Activated CD4-positive, alpha-beta T cell treated with anti-CD3 and anti-CD28 coated beads, Interleukin-2, amount 50 U/mL, for 4 hours (primary cell): ENCODE measurements at places on chromosomes 13 and 19.

GRCh38 chr19:19594381-19594780 lies 24.1 kb downstream of the PBX4 start:
- peak; percentile 25 for DNase-seq

- DNase-seq = no peak
These were observed 13.4 kb downstream of the SERP2 start for GRCh38 chr13:44386913-44387556.

DNA sequence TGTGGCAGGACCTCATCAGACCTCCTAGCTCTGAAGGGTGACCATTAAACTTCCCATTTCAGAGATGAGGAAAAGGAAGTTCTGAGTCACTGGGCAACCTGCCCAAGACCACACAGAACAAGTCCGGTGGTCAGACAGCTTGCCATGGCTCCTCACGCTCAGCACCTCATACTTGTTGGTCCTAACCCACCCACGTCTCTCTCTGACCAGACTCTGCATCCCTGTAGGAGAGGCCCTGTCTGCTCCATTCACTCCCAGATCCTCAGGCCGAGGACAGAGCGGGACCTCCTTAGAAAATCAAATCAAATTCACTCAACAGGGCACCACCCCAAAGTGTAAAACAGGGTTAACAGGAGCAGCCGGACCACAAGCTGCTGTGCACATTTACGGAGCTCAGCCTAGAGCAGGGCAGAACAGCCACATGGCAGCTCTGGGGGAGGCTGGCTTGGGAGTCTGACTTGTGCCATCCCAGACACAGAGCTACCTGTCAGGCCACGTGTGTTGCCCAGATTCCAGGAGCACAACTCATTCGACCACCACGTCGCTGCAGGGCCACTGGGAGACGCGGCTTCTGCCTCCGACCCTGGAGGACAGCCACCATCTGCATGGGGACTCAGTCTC lies 1.7 kb downstream of the MIER2 start:
- DNase-seq = no peak

GRCh38 chr19:56076498-56076897 lies 44.6 kb downstream of the ZNF787 start:
- no peak for DNase-seq

DNA sequence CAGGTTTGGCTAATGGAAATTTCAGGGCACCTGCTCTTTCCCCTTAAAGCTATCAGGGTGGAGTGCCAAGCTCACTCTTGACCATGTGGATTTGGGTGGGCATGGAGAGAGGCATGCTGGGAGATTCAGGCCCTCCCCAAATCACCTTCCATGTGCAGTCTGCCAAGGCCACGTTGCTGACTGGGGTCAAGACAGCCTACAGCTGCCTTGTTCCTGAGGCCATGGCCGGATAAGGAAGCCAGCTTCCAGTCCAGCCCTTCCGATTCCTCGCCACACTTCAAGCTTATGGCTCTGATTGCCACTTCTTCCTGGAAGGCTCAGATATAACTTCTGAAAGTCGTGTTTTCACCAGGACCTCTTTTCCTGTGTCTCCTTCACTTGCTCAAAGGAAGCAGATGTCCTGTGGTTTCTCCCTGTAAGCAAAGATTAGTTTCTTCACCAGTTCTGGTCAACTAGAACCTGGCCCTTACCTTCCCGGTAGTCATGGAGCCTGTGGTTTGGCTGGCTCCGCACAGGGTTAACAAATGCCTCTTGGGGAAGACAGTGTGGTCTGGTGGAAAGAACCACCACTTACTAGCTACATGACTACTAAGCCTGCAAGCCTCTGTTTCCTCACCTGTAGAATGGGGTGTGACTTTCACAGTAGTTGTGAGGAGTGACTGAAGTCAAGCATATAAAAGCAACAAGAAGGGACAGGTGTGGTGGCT lies 16.1 kb upstream of the TPT1 start:
- no peak for DNase-seq

GRCh38 chr13:44221657-44222056 lies 152.0 kb upstream of the SERP2 start:
- no peak for DNase-seq

DNA sequence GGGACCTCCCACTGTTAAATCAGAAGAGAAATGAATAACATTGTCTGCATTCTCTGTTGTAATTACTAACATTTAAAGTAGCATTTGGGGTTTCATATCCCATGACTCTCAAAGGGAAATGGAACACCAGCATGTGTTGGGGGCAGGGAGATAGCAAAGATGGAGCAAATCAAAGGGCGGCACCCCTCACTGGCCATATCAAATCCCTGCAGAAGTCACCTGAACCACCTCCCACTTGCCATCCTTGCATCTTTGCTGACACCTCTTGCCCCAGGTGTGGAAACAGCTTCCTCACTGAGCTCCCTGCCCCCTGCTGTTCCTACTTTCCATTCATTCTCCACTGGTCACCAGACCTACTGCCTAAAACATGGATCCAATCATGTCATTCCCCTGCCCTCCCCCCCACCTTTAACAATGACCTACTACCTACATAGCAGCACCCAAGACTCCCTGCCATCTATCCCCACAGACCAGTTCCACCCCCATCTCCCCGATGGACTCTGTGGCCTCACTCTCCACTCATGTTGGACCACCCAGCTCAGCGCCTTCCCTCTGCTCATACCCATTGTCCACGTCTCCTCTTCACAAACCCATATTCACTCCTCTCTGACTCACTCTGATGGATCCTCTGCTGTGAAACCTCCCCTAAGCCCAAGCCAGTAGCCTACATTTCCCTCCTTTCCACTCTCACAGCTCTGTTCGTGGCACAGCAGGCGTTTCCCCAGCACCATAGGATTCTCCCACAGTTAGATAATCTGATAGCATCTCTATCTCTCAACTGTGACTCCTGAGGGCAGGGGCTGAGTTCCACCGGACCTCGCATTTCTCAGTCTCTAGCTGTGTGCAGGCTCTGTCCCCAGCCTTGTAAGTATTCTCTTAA lies 55.9 kb downstream of the DLEU7 start:
- no peak for DNase-seq

- DNase-seq = no peak
These were observed 133.5 kb upstream of the IRS2 start for GRCh38 chr13:109919715-109920375.

- DNase-seq = no peak
These were observed at the start of gene WTIP for GRCh38 chr19:34480971-34481841. TSS of gene WTIP (plus strand) at chr19:34481758. CDS start at chr19:34481975, 217 bp downstream.

GRCh38 chr19:52948025-52948770 lies 14.5 kb downstream of the ZNF816 start:
- DNase-seq = no peak

GRCh38 chr13:52345631-52346251 lies 60.2 kb downstream of the THSD1 start:
- DNase-seq = no peak

DNA sequence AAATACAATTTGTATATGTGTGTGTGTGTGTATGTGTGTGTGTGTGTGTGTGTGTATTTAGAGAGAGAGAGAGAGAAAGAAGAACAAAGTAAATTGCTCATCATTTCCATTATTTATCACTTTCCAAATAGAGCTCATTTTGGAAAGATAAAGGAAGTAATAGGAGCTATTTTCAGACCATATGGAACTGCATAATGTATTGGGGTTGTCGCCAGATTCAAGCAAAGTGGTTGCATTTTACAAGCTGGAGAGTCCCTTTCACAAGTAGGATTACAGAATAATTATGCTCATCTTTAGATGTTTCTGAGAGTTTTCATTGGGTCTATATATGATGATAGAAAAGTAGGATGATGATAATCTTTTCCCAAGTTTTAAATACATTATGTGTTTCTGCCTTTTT lies 842.7 kb upstream of the SLC10A2 start:
- no peak for DNase-seq

DNA sequence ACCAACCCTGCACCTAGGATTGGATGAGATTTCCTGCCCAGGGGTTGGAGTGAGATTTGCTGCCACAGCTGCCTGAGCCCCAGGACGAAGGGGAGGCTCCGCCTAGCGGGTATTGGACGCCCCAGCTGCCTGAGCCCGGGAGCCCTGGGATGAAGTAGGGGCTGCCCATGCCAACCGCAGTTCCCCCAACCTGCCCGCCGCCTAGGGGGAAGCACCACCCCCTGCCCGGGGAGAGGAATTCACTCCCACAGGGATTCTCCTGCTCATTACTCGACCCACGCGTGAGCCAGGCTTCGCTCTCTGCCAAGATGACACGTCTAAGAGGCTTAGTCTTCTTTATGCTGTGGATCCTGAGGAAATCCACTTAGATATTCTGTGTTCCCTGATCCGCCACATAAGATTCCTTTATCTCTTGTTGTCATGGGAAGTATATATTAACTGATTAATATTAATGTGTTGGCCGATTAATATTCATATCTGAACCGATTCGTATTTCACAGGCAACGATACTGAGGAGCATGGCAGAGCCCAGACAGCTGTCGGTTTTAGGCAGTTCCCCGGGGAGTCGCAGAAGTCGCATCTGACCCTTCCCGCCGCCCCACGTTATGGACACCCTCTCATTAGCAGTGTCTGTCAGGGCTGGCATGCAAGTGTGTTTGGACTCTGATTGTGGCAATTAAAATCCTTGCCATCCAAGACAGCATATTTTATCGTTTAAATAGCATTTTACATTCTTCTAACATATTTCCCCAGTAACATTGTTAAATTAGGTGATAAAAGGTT lies 44.5 kb upstream of the KCTD15 start:
- DNase-seq = no peak

DNA sequence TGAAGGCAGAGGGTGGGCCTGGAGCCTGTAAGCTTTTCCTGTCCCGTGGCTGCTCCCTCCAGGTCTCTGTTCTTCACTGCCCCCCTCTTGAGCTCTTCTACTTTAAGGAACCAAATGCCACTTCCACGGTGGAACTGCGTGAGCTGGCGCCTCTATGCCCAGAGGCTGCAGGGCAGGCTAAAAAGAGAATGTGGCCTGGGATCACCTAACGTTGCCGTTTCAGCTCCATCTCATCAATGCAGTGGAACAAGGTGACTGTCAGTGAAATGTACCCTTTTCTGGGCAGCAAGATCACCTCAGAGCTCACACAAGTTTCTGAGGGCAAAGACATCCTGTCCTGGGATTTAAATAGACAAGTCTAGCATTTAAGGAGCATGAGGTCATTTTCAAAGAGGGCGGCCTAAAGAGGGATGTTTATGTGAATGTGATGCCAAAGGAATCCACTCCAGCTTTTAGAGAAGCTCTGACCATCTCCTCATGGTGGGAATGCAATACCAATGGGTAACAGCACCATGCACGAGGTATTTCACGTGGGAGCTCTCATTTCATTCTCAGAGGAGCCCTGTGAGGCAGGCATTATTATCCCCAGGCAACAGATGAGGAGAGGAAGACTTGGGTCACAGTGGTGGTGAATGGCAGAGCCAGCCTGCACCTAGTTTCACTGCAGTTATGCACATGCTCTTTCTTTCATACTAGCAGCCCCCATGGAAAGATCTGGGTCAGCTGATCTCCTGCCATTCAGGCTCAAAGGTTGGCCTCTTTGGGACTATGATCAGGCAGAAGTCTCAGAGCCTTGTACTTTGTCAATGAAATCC lies 39.3 kb downstream of the RGCC start:
- DNase-seq = no peak

DNA sequence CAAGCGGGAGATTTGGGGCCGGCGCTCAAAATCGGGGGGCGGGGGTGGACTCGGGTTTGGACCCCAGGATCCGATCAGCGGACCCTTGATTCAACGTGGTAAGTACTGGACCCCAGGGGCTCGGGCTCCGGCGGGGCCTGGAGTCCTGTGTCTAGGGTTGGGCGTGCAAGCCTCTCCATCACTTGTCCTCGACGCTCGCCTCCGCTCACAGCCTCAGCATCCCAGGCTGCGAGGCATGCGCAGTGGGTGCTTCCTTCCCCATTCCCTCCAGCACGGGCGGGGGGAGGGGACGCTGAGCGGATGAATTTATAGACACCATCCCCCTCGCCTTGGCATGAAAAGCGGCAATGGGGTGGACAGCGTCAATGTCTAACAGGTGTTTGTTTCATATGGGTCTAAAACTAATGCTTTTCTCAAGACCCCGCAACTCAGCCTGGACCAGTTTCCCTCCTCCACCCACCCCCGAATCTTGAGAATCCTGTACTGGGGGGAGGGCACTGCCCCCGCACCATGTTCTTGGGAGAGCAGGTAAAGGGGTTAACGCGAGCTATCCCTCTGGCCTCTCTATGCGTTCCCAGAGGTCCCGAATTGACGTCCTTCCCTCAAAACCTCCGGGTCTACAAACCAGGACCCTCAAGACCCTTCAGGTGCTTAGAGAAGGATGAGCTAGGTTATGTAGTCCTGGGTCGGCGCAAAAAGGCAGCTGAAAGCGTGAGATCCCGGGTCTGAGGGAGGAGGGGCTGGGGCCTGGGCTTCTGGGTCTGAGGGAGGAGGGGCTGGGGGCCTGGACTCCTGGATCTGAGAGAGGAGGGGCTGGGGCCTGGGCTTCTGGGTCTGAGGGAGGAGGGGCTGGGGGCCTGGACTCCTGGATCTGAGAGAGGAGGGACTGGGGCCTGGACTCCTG lies 579 bp downstream of the CPT1C start:
- DNase-seq = no peak

- DNase-seq = no peak
These were observed 40.0 kb upstream of the KL start for GRCh38 chr13:32976056-32976805.

DNA sequence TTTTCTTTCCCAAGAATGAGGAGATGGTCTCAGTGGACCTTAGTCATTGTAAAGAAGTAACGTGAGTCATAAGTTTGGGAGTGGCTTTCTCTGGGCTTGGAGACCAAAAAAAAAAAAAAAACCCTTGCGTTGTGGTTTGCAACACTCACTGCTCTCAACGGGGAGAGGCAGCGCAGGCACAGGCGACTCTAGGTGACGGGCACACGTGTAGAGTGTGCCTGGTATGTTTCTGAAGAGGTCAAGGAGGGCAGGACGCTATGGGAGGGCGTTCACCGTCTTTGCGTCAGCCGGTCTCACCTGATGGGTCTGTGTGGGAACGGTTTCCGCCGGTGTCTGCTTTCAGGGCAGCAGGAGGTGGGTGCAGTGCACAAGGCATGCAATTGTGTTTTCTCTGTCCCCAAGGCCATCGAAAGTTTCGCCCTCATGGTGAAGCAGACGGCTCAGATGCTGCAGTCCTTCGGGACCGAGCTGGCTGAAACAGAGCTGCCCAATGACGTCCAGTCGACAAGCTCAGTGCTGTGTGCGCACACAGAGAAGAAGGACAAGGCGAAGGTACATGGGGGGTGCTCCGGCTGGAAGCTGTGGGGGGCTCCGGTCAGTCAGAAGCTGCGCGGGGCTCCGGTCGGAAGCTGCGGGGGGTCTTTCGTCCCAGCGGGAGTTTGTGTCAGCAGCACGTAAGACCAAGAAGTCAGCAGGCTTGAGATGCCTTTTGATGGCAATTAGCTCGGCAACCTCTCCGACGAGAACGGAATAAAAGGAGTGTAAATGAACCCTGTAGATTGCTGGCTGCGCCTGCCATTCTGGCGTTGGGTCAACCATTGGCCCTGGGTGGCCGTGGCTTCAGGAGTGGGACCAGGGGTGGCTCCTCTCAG lies 40.8 kb upstream of the F7 start:
- DNase-seq = no peak

- DNase-seq = no peak
These were observed 13.6 kb downstream of the ZNF575 start for GRCh38 chr19:43546581-43546980.

DNA sequence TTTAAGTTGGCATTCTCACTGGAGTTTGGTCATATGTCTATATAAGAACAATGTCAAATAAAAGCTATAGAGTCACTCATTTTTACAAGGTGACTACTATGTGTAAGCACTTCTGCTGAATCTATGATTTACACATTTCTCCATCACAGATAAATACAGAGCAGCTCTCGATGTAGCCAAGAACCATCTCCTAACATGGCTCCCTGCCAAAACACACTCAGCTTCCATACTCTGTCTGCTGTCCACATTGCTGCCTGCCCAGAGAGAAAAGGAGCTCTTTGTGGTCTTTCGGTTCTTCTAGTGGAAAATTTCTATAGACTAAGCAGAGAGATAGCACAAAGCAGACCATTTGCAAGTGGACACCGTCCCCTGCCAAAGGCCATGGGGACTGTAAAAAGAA lies 190.9 kb upstream of the KLF12 start:
- no peak for DNase-seq
